ENCODE measurements at places on chromosomes 16 and 17. TPM values are rescaled to one million over a fixed set of nuclear protein-coding genes. Genes with fewer than 3 reads are reported as not detected.
A peak's percentile ranks its signal among the peaks of the same experiment; 100 is the strongest.

- no peak for DNase-seq
Observed at GRCh38 chr16:27066668-27067537, at the start of gene C16orf82. Gene C16orf82, plus strand, starts transcription at chr16:27066927.

- DNase-seq: no peak
Observed at GRCh38 chr17:81518785-81519283, 6.2 kb upstream of the ACTG1 start.

GRCh38 chr17:29107933-29108822 is 65.2 kb downstream of the PIPOX start:
- no peak for DNase-seq

- DNase-seq: peak; percentile 83
Observed at GRCh38 chr17:40564883-40565768, at the start of gene CCR7. Gene CCR7, minus strand, starts transcription at chr17:40565472. Its CDS starts 63 bp downstream, at chr17:40565409.

DNA sequence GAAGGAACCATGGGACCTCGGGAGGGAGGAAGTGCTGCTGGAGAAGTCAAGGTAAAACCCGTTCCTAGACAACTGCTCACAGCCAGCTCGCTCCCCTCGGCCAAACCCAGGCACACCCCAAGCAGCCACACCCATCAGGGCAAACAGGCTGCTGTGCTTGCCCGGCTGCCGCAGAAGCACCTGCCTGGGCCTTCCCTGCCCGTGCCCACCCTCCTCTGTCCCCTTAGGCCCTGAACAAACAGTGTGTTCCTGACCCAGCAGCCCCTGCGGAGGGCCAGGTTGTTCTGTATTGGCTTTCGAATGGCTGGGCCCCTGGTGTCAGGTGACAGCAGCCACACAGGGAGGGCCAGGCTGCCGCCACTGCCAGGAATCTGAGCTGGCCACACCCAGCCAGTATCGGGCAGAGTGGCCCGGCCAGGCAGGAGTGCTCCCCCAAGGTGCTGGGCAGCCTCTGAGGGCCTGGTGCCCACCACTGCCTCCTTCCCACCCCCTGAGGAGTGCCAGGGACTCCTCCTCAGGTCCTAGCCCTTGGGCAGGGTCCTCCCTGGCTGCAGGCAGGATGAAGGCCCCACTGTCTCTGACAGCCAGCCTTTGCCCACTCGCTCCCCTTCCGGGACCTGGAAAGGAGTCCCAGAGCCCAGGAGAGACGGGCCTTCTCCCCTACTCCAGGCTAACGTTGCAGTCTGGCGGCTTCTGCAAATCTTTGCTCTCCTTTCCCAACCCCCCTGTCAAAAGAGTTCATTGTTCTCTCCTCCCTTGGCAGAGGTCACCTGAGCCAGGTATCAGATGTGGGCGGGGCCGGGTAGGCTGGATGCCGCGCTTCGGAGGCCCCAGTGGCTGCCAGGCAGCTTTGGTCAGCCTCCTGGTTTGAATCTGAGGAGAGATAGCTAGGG is 24.0 kb downstream of the LLGL2 start:
- no peak for DNase-seq

GRCh38 chr16:75996491-75996890 is 270.2 kb upstream of the CPHXL start:
- DNase-seq: no peak

GRCh38 chr16:86479419-86479818 is 30.9 kb upstream of the FOXF1 start:
- no peak for DNase-seq

GRCh38 chr17:58686980-58687379 is 4.9 kb downstream of the TEX14 start:
- no peak for DNase-seq

- DNase-seq: no peak
Observed at GRCh38 chr16:56451753-56452689, 667 bp downstream of the OGFOD1 start.

- no peak for DNase-seq
Observed at GRCh38 chr16:71537643-71538042, 11.4 kb downstream of the CHST4 start.

DNA sequence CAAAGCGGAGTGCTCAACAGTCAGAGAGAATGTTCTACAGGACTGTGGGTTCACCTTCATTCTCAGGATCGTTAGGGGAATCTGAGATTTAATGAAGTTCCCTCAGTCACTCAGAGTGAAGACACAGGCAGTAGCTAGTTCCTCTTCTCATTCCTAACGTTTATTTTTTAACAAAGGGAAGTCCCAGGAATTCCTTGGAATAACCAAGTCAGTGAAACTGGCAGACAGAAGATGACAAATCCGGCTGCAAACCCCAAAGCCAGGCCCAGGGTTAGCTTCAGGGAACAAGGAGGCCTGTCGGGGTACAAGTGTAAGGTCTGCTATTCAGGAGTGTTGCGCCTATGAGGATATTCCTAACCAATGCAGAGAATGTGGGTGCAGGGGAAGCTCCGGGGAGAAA is 42.0 kb downstream of the COTL1 start:
- DNase-seq: no peak

DNA sequence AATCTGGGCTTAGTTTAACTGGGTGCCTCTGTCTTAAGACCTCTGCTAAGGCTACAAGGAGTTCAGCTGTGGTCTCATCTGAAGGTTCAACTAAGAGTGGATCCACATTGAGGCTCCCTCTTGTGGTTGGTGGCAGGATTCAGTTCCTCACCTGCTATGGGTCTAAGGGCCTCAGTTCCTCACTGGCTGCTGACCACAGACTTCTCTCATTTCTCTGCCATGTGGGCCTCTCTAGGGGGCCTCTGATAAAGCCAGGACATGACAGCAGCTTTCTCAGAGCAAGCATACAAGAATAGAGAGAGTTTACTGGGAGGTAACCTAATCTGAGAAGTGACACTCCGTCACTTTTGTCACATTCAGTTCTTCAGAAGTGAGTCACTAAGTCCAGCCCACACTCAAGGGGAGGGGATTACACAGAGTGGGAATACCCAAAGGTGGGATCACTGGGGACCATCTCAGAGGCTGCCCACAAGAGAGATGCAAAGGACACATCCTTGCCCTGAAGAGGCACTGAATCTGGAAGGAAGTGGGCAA is 19.2 kb upstream of the ABAT start:
- DNase-seq: no peak

- no peak for DNase-seq
Observed at GRCh38 chr16:4743226-4743878, 9.0 kb downstream of the DNAAF8 start.

GRCh38 chr16:57020651-57021050 is 31.3 kb downstream of the NLRC5 start:
- DNase-seq: peak; percentile 55

DNA sequence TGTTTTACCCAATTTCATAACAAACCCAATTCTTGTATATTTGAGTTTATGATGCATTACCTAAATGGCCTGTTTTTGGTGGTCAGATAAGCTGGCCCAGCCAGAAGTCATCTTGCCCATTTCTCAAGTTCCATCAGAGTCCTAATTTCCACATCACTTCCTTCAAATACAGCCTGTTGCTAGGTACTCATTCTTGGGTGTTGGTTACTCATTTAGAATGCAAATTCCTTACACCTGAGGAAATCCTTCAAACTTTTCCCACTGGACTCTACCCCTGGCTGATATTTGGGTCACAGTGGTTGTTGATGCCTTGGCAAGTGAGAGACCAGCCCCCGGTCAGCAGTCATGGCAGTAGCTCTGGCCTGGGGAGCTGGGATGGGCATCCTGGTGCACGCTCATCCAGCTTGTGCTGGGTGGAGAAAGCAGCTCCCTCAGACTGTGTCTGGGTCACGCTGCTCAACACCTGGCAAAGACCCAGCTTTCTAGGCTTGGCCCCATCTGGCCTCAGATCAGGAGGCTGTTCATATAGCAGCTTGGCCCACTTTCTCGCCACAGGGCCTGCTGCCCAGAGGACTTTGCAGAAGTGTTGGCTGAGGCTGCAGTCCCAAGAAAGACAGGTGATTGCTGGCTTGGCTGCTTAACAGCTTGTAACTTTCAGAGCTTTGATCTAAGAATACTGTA is 25.8 kb downstream of the WSB1 start:
- no peak for DNase-seq

- no peak for DNase-seq
Observed at GRCh38 chr17:52828621-52829020, 670.1 kb upstream of the CA10 start.

GRCh38 chr16:83891742-83892141 is 7.2 kb upstream of the MLYCD start:
- no peak for DNase-seq

GRCh38 chr16:70474320-70475053 is 20.1 kb downstream of the FCSK start:
- no peak for DNase-seq

GRCh38 chr17:21173543-21173942 is 40.4 kb downstream of the TMEM11 start:
- peak; percentile 24 for DNase-seq

DNA sequence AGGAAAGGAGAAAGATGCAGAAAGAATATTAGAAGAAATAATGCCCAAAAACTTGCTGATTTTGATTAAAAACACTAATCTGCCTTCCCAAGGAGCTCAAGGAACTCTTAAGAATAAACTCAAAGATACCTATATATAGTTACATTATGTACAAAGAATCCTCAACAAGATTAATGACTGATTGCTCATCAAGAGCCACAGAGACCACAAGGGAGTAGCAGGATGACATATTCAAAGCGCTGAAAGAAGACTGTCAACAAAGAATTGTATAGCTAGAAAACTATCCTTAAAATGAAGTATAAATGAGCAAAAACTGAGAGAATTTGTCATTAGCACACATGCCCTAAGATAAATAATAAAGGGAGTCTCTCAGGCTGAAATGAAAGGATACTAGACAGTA is 6.2 kb downstream of the LPCAT2 start:
- no peak for DNase-seq

- peak; percentile 94 for DNase-seq
Observed at GRCh38 chr16:49620158-49620868, 235.6 kb downstream of the ZNF423 start.

DNA sequence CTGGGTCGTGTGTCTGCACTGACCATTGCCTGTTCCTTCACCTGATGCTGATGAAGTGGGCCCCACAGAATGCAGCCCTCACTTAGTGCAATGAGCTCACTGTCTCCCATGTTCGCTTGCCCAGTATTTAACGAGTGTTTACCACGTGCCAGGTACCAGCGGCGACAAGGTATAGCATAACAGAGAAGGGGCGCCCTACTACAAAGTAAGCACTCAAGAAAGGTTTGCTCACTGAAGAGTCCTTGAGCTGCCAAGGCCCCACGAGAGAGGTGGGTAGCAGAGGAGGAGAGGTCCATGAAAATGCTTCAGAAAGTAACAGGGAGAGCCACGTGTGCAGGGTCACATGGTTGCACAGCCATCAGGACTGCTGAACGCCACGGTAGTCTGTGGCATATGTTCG is 230.0 kb downstream of the NTN1 start:
- DNase-seq: no peak

DNA sequence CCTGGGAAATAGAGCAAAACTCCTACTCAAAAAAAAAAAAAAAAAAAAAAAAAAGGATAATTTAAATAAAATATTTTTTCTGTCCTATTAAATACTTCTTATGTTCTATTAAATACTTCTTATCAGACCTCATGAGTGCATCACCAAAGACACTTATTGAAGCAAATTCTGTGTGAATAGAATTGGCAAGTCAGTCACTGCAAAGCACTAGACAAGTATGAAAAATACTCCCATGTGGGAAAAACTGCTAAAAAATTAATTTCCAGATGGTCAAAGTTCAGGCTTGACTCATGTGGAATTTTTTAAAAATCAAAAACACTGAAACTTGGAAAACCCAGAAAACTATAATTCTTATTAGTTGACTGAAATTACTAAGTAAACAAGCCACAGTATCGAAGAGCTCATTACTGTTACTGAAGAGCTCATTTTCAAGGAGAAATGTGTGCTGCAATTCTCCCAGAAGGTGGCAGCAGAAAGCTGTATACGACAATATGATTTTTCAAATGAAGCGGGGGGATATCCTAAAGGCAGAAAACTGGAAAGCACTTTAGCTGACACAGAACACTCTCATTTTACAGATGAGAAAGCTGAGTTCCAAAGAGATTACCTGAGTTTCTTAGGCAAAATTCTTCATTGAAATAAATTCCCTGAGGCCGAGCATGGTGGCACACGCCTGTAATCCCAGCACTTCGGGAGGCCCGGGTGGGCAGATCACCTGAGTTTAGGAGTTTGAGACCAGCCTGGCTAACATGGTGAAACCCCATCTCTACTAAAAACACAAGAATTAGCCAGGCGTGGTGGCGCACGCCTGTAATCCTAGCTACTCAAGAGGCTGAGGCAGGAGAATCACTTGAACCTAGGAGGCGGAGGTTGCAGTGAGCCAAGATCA is 15.9 kb upstream of the FBXO47 start:
- DNase-seq: no peak

Gene GRB7
- total RNA-seq: 0.29 TPM

Gene BOLA2
- total RNA-seq: 8.8 TPM

Gene PRRT2
- total RNA-seq: 1.5 TPM

Gene EVI2B
- total RNA-seq: 19.5 TPM

Gene TRPV3
- total RNA-seq: 1.2 TPM

Gene SULT1A4
- 11.6 TPM for total RNA-seq

Gene ACAP1
- total RNA-seq: 18.8 TPM

Gene CCDC92B
- total RNA-seq: 0.16 TPM

Gene VPS35L
- total RNA-seq: 61.2 TPM

Gene AIPL1
- not detected for total RNA-seq

Gene PHOSPHO1
- 1.8 TPM for total RNA-seq

Gene TMEM204
- total RNA-seq: 37.2 TPM

Gene ACSM2A
- total RNA-seq: not detected

Gene SPATA32
- not detected for total RNA-seq

Gene CLDN6
- total RNA-seq: not detected

Gene CTRL
- 1.3 TPM for total RNA-seq

All from mesenteric fat pad (tissue), 1 donor.